Adipocyte (in vitro differentiated cells): ENCODE measurements at places on chromosomes 12 and 14.

DNA sequence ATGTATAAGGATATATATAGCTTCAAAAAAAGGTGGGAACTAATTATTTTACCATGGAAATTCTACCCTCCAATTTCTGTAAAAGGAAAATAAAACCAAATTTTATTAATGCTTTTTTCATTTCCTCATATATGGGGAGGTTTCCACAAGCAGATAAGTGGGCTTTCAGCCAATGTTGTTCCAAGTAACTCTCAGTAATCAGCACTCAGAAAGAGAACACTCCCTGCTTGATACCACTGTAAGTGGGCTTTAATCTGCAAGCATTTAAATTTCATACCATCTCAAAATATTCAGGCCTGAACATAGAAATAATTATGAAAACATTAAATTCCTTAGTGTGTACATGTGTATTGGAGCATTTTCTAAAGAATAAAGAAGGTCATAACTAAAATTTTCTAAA is 827.6 kb downstream of the C12orf50 start:
- no peak for DNase-seq

DNA sequence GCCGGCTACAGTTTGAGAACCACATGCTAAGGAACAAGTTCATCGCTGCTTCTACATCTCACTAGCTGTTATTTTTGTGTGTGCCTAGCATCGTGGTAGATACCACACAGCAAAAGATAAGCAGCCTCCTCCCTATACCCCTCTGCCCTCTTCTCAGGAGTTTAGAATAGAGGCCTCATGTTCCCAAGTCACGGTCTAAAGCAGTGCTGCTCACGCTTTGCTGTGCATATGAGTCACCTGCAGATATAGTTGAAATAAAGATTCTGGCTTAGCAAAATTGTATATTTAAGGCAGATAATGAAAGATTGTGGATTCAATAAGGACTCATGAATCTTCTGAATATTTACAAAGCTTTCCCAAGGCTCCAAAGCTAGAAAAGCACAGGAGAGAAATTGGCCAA is 28.0 kb downstream of the PLEKHG7 start:
- no peak for DNase-seq

- peak; percentile 75 for DNase-seq
These were observed 87.1 kb upstream of the ATF1 start for GRCh38 chr12:50676756-50677155.

- peak; percentile 74 for DNase-seq
These were observed 1.3 kb downstream of the RASSF3 start for GRCh38 chr12:64611341-64612284.

DNA sequence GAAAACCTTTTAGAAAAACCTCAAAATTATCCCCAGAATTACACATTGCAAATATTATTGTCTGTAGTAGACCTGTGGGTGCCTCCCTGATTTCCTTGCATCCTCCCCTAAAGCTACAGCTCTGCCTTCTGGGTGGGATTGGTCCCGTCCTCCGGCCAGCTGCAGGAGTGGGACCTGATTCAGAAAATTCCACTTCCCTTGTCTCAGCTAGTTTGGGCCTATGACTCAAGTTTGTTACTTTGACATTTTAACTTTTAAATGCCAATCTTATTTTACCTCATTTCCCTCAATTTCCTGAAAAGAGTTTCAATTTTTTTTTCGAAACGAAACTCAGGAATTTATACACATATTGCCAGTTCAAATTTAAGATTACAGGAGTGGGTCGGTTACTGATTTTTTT is 13.2 kb upstream of the SLC41A2 start:
- peak; percentile 51 for DNase-seq
